GM23248 (cell line): ENCODE measurements at places on chromosomes 7 and 10. TPM values are rescaled to one million over a fixed set of nuclear protein-coding genes. Genes with fewer than 3 reads are reported as not detected.
A peak's percentile ranks its signal among the peaks of the same experiment; 100 is the strongest.

GRCh38 chr7:112140600-112140999 lies 65.6 kb downstream of the DOCK4 start:
- H3K27ac ChIP-seq: no peak overlapping the region
- DNase-seq: no peak
- H3K36me3 ChIP-seq: no peaks in the 10 kb centered on the region
- H3K4me1 ChIP-seq: peaks cover 19% of the 10 kb centered on the region
- no peaks in the 10 kb centered on the region for H3K27me3 ChIP-seq
- no peak overlapping the region for H3K4me3 ChIP-seq

- H3K36me3 ChIP-seq: no peaks in the 10 kb centered on the region
- H3K4me1 ChIP-seq: no peaks in the 10 kb centered on the region
- no peak overlapping the region for H3K27ac ChIP-seq
Observed at GRCh38 chr10:71504570-71504969, 107.8 kb downstream of the CDH23 start.

DNA sequence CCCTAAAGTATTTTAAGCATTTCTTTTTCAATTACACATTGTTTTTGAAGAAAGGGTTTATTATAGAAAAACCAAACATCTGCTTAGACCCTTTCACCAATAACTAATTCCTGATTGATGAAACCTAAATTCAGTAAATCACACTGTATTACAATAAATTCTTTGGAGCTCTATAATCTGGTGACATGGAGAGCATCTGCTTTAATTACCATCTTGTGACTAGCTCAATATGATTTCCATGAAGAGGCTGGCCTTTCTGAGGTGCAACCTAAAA lies 9.7 kb downstream of the HYCC1 start:
- no peaks in the 10 kb centered on the region for H3K27me3 ChIP-seq
- peak overlapping the region; percentile 84 for H3K27ac ChIP-seq
- no peaks in the 10 kb centered on the region for H3K36me3 ChIP-seq

DNA sequence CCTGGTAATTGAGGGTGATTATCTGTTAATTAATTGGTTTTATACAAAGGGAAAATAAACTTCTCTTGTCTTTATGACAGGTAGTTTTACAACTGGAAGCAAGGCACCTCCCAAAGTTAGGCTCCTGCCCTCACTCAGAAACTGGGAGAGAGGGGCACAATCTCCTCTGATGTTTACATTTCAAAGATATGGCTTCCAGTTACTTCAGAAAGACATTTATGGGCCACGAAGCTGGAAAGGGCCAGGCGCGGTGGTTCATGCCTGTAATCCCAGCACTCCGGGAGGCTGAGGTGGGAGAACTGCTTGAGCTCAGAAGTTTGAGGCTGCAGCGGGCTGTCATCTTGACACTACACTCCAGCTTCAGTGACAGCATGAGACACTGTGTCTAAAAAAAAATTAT lies 115.6 kb upstream of the KMT2E start:
- H3K27me3 ChIP-seq: peaks cover 67% of the 10 kb centered on the region
- no peaks in the 10 kb centered on the region for H3K36me3 ChIP-seq
- DNase-seq: no peak
- 0 out of 2 replicates have a peak, but pooled peaks cover 5% of the 10 kb centered on the region for H3K4me1 ChIP-seq

LBX1 gene
- not detected in 2 replicates for polyA plus RNA-seq

PIK3AP1 gene
- 0.11 TPM in 1 of 2 replicates, not detected in the other for polyA plus RNA-seq

STEAP1B gene
- polyA plus RNA-seq: 24.9 and 27.7 TPM in 2 replicates

CCL24 gene
- polyA plus RNA-seq: not detected in 2 replicates

DNA sequence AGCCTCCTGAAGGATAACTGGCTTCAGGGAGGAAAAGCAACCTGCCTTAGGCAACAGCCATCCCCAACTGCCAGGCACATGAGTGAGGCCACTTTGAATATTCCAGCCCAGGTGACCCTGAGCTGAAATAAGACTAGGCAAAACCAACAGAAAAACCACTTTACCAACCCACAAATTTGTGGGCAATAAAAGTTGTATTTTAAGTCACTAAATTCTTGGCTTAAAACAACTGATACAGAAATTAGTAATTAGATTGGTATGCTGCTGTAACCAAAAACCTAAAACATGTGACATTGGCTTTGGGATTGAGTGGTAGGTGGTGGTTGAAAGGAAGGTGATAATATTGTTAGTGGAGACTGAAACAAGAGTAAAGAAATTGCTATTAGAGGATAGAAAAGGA lies 39.9 kb downstream of the ABCB4 start:
- no peak overlapping the region for H3K4me3 ChIP-seq
- peak; percentile 30 for DNase-seq
- no peak overlapping the region for H3K27ac ChIP-seq
- H3K36me3 ChIP-seq: no peaks in the 10 kb centered on the region
- H3K4me1 ChIP-seq: no peaks in the 10 kb centered on the region
